ENCODE measurements at places on chromosomes 1 and 21.

DNA sequence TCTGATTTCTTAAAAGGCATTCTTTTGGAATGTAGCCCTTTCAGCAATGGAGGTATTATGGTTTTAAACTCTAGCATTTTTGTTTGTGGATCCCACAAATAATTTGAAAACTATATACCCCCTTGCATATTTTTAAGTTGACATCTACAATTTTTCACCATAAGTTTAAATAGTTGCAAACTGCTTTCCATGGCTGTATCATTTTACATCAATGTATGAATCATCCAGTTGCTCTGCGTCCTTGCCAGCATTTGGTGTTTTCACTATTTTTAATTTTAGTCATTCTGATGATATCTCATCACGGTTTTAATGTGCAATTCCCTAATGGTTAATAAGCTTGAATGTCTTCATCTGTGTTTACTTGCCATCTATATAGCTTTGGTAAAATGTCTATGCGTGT lies 20.7 kb downstream of the DIPK1A start:
- no peak for DNase-seq

- no peak for DNase-seq
These were observed 271.7 kb upstream of the C1orf174 start for GRCh38 chr1:4171480-4172450.

DNA sequence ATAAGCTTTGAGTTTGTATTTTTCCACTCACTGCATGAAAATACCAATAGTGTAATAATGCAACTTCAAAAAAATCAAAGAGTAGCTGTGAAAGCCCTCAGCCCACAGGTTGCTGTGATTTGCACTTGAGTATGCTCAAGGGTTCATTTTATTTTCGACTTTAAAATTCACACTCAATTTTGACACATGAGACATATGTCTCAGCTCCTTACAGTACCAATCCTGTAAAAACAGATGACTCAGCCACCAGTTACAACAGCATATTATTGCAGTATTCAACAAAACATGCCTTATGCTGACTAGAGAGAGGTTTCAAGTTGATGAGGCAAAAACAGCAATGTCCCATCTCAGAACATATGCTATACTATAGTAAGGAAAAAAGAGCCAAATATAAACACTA lies 66.1 kb downstream of the CYYR1 start:
- DNase-seq = no peak

- no peak for DNase-seq
These were observed 32.2 kb downstream of the TRIM62 start for GRCh38 chr1:33149453-33150190.

DNA sequence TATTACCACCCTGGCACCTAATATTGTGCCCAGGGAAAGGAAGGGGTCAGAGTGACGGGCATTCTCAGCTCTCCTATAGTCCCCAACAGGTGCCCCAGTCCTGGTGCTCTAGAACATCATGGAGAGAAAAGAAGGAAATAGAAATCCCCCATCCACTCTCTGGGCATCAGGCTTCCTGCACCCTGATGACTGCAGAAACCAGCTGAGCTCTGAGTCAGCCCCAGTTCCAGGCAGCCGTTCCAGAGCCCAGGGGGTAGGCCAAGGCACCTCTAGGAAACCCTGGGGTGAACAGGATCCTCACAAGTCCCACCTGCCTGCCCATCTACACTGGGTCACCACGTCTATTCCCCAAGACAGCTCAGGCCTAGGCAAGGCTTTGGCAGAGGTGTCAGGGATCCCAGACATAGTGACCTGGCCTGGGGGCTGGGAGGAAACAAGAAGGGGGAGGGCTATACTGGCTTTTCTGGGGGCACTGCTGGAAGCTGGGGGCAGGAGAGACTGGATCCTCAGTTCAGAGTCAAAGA lies 709 bp downstream of the NECTIN4 start:
- no peak for DNase-seq

GRCh38 chr1:230028602-230029223 lies 38.3 kb upstream of the GALNT2 start:
- DNase-seq = no peak

GRCh38 chr1:40750451-40750908 lies 33.1 kb upstream of the KCNQ4 start:
- DNase-seq = no peak

DNA sequence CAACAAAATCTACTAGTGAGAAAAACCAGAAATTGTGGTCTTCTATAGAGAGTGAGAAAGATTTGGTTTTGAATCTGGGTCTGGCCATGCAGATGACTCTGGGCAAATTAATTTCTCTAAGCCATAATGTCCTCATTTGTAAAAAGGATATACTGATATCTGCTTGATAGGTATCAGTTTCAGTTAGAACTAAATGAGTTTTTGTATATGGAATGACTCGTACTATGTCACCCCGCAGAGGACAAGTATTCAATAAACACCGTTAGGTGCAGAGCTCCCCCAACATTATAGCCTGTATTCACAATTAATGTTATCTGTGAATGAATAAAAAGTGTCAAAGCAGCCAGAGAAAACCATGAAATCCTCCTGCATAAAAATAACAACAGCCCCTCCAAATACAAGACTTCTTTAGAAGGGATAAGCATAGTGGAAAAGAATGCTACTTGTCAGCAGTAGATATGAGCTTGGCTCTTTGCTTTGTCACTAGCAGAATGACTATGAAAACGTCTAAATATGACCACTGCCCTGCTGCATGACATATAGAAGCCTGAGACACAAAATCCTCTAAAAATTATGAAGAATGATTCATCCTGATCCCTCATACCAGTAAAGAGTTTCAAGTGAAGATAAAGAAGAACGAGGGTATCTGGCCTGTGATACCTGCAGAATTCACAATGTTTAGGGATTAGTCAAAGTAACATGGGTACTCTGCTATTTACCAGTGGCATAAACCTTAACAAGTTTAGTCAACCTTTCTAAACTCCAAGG lies 17.8 kb downstream of the SCAF4 start:
- DNase-seq = no peak

- DNase-seq = no peak
These were observed 84.9 kb downstream of the CLEC20A start for GRCh38 chr1:178411756-178412399.
